CD14-positive monocyte (primary cell): ENCODE measurements at places on chromosomes 12 and 14. TPM values are rescaled to one million over a fixed set of nuclear protein-coding genes. Genes with fewer than 3 reads are reported as not detected.

GRCh38 chr12:47033081-47033480, 46.3 kb upstream of the PCED1B start:
- no peak for DNase-seq

The RIMBP2 gene
- polyA plus RNA-seq, result not detected

The CIT gene
- not detected for polyA plus RNA-seq

The EDDM3A gene
- not detected in 2 replicates for polyA plus RNA-seq

GRCh38 chr14:104596451-104596918, 8.1 kb downstream of the TMEM179 start:
- DNase-seq, result no peak

The SERPINA3 gene
- polyA plus RNA-seq, result not detected

- peak; percentile 97 for DNase-seq
Observed at GRCh38 chr14:54509546-54510501, at the start of gene CGRRF1. Gene CGRRF1 (plus strand): TSS chr14:54509906. CDS start chr14:54509960, 54 bp downstream.

DNA sequence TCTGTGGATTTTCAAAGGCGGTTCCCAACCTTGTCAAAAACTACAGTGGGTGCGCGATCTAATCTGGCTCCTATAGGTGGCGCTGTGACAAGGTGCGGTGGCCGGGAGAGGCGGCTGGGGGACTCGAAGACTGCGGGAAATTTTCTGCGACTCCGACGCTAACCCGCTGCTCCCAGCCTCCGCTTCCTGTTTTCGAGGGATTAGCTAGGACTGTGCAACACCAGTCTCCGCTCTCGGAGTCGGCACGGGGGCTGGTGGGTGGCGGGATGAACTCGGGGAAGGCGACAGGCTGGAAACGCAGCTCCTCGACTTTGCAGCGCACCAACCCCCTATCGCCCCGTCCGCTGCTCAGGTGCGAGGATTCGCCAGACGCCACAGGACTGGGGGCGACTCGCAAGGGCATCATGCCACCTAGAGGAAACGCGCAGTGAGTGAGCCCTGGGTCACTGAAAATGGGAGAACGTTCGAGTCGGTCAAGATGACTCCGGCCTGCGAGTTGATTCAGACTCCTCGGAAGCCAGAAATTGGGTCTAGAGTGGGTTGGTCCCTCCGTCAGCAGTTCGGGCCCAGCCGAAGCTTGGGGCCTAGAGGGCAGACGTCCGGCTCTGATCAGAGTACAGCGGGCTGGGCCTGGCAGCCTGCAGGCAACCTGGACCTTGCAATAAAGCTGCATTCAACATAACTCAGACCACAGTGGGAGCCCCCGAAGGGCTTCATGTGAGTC, 5.5 kb upstream of the PAX9 start:
- DNase-seq, result no peak

GRCh38 chr14:34322940-34323418, 139.1 kb downstream of the SPTSSA start:
- DNase-seq, result peak; percentile 44

DNA sequence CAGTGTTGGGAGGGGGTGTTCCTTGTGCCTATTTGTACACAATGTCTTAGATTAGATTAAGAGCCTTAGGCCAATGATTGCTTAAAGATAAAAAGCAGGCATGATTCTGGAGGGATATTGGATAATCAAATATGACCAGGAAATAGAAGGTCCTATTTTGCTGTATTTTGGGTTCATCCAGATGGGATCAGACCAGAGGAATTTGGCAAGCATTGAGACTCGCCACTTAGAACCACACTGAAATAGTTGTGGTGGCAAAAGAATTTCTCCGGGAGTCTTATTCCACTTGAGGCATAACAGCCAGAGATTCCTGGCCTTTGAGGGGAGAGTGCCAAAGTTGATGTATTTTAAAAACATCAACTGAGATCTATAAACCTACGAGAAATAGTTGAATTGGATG, 327.2 kb downstream of the RAD51B start:
- DNase-seq, result no peak

- DNase-seq, result no peak
Observed at GRCh38 chr14:87050421-87050820, 942.6 kb downstream of the GALC start.

The KLRK1 gene
- 1.3 TPM for polyA plus RNA-seq

- DNase-seq, result no peak
Observed at GRCh38 chr12:64042911-64043310, 179.2 kb downstream of the KICS2 start.

The HOXC13 gene
- polyA plus RNA-seq, result not detected in 2 replicates

- no peak for DNase-seq
Observed at GRCh38 chr12:10293570-10294227, 14.0 kb upstream of the KLRD1 start.

The ANKS1B gene
- polyA plus RNA-seq, result not detected in 2 replicates

- no peak for DNase-seq
Observed at GRCh38 chr14:84857571-84857970, 672.4 kb upstream of the FLRT2 start.

The CAPZA3 gene
- polyA plus RNA-seq, result not detected

DNA sequence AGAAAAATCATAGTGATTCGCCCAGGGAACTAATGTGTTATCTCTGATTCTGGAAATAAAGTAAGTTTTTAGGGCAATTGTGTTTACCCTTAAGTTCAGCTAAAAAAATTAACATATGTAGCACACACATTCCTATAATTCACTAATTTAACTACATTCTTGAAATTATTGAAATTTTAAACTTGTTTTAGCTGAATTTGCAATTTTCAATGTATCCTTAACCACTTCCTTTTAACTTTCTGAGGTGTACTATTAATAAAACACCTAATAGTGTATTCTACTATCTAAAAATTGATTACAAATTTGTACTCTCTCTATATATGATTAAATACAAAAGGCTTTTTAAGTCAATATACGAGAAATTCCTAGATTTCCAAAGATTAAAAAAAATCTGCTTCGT, 2.2 kb downstream of the KLHL28 start:
- no peak for DNase-seq

The EPYC gene
- not detected for polyA plus RNA-seq

DNA sequence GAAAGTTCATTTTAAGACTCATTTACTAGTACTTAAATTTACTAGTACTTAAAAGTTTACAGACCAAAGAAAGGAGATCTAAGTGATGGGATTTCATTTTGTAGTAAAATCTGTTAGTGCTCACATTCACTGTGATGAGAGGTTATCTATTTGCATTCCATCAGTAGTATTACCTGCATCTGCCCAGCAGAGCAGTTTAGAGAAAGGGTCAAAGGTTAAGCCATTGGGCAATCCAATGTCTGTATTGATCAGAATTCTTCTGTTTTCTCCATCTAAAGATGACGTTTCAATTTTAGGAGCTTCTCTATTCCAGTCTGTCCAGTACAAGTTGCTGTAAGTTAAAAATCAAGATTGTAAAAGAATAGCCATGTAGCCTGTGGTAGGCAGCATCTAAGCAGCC, 18.3 kb downstream of the RTRAF start:
- no peak for DNase-seq

The CDH24 gene
- polyA plus RNA-seq, result 0.14 TPM

The CCDC38 gene
- polyA plus RNA-seq, result not detected in 2 replicates

The DAD1 gene
- 444 TPM for polyA plus RNA-seq

GRCh38 chr14:21093018-21093417, 5.4 kb downstream of the ZNF219 start:
- DNase-seq, result no peak

- no peak for DNase-seq
Observed at GRCh38 chr12:25518512-25518911, 34.6 kb downstream of the LMNTD1 start.

GRCh38 chr12:130925666-130926015, 28.1 kb upstream of the ADGRD1 start:
- no peak for DNase-seq

The AKAP5 gene
- polyA plus RNA-seq, result not detected in 2 replicates

- no peak for DNase-seq
Observed at GRCh38 chr12:5376591-5377207, 55.2 kb upstream of the NTF3 start.

The TMEM132C gene
- not detected in 2 replicates for polyA plus RNA-seq

The GLRX5 gene
- 7.6 and 10.9 TPM in 2 replicates for polyA plus RNA-seq

DNA sequence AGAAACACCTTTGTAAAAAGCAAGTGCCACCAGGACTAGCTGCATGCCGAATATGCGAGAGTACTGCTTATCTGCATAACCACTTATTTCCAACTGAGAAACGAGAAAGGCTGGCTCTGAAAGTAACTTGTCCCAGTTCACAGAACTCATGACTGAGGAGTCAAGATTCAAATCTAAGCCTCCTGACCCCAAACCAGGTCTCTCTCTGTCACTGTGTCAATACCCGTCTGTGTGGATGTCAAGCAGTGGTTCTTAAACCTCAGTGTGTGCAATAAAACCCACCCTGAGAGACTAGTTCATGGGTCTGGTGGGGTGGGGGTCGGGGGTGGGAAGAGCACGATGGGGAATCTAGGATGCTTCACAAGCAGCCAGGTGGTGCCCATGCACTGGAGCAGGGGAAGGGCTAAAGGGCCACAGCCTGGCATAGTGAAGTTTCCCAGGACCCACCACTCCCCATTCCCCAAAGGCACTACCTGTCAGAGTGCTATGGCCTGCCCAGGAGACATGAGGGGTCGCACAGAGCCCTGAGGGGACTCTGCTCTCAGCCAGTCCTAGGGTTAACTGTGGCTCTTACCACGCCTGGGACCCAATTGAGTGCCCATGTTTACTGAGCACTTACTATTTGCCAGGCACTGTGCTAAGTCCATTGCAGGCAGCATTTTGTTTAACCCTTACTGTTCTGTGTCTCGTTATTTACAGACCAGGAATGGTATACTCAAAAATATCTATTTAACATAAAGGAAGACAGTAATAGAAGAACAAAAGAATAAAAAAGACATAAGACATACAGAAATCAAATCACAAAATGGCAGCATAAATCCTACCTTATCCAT, 33.4 kb upstream of the PNMA1 start:
- DNase-seq, result no peak

The APOF gene
- not detected for polyA plus RNA-seq

DNA sequence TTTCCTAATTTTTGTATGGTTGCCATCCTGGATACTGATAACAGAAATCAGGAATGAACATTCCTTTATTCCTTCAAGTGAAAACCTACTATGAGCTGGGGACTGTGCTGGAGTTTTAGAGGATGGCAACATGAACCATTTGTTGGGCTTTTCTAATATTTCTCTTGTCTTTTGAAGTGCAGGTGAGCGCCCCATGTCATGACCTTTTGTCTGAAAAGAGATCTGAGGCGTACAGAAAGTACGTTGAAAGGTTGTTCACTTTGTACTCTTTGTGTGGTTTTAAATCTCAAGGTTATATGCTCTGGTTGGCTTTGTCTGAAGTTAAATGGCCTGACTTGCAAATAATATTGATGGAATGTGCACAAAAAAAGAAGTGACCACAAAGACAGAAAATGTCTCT, 79.0 kb downstream of the GAS2L3 start:
- DNase-seq, result no peak

DNA sequence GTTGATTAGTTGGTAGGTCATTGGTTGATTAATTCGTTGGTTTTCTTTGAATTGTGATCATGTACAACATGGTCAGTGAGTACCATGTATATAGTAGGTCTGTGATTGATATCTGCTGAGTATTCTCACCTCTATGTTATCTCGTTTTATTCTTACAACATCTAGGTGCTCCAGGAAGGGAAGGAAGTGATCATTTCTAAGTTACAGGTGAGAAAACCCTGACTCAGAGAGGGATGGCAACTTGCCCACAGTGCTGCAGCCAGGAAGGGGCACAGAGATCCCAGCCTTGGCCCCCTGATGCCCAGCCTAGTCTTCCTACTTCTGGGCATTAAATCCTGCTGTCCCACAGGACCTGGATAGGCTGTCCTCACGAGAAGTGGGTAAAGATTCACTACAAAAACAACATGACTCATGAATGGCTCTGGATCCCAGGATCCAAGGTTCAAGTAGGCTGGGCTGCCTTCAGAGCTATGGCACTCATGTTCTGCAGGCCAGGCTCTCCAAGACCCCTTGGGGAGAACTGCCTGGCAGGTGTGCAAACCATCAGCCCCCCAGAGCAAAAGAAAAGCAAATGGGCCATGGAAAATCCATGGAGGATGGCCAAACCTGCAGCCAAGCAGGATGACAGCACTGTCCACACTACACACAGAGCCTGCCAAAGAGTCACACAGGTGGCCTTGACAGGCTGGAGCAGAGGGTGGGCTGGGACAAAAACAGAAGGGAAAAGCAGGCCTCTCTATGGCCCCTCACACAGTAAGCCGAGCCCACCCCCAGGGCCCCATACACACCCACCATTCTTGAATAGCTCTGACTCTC, 146.2 kb downstream of the BCL11B start:
- no peak for DNase-seq

The CLEC4D gene
- 35.4 TPM for polyA plus RNA-seq

- DNase-seq, result no peak
Observed at GRCh38 chr14:104589338-104590195, 10.0 kb downstream of the C14orf180 start.

The KRT71 gene
- polyA plus RNA-seq, result not detected

DNA sequence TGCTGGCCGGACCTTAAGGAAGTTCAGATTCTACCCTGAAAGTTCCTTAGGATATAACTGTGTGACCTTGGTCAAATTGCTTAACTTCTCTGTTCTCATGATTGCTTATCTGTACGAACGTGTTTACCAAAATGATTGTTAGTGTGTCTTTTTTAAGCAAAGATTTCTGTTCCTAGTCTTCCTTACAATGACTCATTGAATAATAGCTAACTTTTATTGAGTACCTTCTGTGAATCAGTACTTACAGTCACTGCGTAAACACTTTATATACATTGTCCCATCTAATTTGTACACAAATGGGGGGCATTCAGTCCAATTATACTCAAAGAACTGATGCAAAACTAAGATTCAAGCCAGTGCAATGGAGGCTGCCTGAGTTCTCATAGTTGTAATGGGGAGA, 4.2 kb upstream of the TMEM30B start:
- no peak for DNase-seq

The ZNF26 gene
- polyA plus RNA-seq, result 3.3 TPM

- DNase-seq, result no peak
Observed at GRCh38 chr14:88614218-88614907, 51.5 kb downstream of the ZC3H14 start.

- peak; percentile 85 for DNase-seq
Observed at GRCh38 chr12:118330421-118331018, 42.2 kb downstream of the TAOK3 start.

DNA sequence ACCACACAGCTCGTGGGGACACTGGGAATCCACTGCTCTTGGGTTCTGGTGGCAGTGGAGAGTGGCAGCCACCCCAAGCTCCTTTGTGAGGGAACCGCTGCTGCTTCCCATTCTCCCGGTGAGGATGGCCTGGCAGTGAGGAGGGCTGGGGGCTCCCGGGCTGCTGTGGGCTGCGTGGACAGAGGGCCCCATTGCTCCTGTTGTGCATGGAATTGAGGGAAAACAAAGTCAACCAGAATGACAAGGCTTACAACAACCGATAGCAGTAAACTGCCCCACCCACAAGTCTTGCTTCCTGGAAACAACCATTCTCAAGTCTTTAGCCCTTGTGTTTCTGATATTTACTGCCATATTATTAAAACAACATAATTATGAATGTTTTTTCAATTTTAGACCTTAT, 32.1 kb downstream of the TMTC1 start:
- no peak for DNase-seq

GRCh38 chr12:103457471-103457870, 38.3 kb downstream of the C12orf42 start:
- no peak for DNase-seq

- no peak for DNase-seq
Observed at GRCh38 chr14:99548255-99548654, 55.8 kb downstream of the CCDC85C start.

The MYH6 gene
- polyA plus RNA-seq, result not detected in 2 replicates
